Neural crest cell (in vitro differentiated cells): ENCODE measurements at places on chromosomes 13 and 19. TPM values are rescaled to one million over a fixed set of nuclear protein-coding genes. Genes with fewer than 3 reads are reported as not detected.

IZUMO2 gene
- not detected in 2 replicates for total RNA-seq

DLEU7 gene
- 0.51 and 0.98 TPM in 2 replicates for total RNA-seq

IGSF23 gene
- not detected in 2 replicates for total RNA-seq

LRRC4B gene
- 42.5 and 50.2 TPM in 2 replicates for total RNA-seq

DNA sequence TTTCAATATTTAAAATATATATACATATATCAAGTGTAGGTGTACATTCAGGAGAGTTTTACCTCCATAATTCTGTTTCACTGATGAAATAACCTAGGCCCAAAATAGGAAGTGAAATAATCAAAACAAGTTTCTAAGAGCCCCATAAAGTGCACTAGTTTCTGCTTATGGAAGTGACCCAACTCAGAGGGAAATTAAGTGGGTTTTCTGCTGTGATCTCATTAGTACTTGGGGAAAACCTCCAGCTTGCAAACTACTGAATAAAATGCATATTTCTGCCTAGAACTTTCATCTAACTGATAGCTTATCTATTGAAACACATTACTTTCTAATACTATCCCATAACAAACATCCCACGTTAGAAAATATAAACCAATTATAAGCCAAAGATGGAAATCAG is 45.4 kb upstream of the MIR17HG start:
- H3K27ac ChIP-seq, result no peak overlapping the region
- H3K36me3 ChIP-seq, result peaks cover 6% of the 10 kb centered on the region
- DNase-seq, result no peak
- peaks cover 15% of the 10 kb centered on the region for H3K4me1 ChIP-seq
- no peak overlapping the region for H3K4me3 ChIP-seq

DNA sequence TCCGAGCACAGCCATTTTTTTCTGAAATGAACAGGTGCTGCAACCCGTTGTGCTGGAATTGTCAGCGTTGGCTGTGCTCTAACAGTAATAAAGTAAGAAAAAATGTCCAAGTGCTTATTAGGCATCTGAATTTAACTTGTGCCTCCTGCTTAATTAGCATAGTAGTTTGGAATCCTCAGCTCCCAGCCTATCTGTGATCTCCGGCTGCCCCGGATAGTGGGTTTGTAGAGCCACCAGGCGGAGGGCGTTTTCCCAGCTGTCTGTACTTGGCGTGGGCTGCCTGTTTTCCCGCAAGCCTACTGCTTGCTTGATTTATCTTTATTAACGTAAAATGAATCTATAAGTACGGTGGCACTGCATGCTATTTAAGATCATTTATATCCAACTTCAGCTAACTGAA is 137.9 kb downstream of the MTUS2 start:
- no peak for DNase-seq
- H3K27ac ChIP-seq, result no peak overlapping the region
- H3K36me3 ChIP-seq, result no peaks in the 10 kb centered on the region
